Karpas-422 (cell line): ENCODE measurements at places on chromosomes 5 and 9. TPM values are rescaled to one million over a fixed set of nuclear protein-coding genes. Genes with fewer than 3 reads are reported as not detected.

- no peak for DNase-seq
Measured at GRCh38 chr9:16888594-16888993, 18.1 kb upstream of the BNC2 start.

The GABRA1 gene
- total RNA-seq, result not detected in 2 replicates

The PTGES gene
- total RNA-seq, result not detected in 2 replicates

GRCh38 chr9:20835377-20836286 lies 151.6 kb downstream of the FOCAD start:
- DNase-seq, result no peak

The PCDHB11 gene
- not detected in 2 replicates for total RNA-seq

DNA sequence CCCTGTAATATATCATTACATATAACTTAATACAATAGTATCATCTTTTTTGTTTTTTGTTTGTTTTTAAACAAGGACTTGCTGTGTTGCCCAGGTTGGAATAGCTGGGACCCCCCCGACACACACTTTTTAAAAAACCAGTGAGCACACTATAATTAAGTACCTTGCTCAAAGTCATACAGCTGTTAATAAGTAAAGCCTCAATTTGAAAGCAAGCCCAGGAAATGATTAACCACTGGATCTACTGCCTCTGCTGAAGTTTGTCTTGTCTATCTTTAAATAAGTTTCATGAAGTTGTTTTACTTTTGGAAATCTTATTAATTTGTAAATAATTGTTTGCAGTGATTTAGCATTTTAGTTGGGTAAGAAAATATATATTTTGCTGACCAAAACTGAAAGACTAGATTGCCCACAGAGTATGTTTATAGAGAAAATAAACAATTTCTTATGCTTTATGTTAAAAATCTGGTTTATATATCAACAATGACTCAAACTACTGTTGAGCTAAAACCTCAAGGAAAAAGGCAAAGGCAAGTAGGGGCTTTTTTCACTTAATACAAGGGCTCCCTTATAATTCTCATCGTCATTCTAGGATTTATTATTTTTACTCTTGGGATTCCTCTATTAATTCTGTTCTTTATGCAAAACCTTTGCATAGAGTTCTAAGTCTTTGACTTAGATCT lies 5.8 kb upstream of the CARNMT1 start:
- no peak for DNase-seq
